Left hindlimb (tissue), 1 donor: ENCODE measurements at places on chromosomes 16 and 17.

- no peak for DNase-seq
These were observed 40.3 kb downstream of the ARHGAP17 start for GRCh38 chr16:24974859-24975258.

DNA sequence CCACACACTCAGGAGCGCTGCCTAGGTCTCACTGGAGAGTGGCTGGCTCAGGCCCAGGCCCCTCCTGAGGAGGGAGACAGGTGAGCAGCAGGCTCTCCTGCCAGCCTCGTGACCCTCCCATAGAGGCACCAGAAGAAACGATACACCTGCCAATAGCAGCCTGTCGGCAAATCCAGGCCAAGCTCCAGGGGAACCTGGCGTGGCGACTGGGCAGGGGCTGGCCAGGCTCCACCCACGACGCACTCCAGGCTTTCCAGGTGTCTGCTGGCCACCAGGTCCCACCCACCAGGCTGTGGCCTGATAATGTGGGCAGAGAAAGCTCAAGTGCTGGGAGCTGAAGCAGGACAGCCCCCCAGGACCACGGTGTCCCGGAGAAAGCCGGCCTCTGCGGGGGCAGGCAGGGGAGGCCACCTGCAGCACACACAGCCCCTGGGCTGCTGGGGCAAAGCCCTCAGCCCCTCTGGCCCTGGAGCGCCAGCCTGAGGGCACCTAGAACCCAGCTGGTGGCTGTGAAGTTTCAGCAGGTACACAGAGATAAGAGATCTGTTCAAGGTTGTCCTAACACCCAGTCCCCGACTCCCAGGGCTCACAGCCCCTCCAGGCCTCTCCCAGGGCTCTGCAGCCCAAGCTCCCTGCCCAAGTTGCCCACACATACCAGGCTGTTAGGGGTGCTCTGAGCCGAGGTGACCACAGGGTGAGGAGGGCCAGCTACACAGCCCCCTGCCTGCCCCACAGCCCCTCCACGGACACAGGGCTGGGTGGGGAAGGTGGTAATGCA lies 2.4 kb downstream of the PGAP6 start:
- no peak for DNase-seq

GRCh38 chr16:57649846-57650245 lies 18.3 kb upstream of the ADGRG3 start:
- no peak for DNase-seq

GRCh38 chr17:38464251-38464722 lies 36.0 kb downstream of the ARHGAP23 start:
- peak; percentile 81 for DNase-seq

- DNase-seq: no peak
These were observed 45.4 kb upstream of the RASD1 start for GRCh38 chr17:17541640-17542001.

DNA sequence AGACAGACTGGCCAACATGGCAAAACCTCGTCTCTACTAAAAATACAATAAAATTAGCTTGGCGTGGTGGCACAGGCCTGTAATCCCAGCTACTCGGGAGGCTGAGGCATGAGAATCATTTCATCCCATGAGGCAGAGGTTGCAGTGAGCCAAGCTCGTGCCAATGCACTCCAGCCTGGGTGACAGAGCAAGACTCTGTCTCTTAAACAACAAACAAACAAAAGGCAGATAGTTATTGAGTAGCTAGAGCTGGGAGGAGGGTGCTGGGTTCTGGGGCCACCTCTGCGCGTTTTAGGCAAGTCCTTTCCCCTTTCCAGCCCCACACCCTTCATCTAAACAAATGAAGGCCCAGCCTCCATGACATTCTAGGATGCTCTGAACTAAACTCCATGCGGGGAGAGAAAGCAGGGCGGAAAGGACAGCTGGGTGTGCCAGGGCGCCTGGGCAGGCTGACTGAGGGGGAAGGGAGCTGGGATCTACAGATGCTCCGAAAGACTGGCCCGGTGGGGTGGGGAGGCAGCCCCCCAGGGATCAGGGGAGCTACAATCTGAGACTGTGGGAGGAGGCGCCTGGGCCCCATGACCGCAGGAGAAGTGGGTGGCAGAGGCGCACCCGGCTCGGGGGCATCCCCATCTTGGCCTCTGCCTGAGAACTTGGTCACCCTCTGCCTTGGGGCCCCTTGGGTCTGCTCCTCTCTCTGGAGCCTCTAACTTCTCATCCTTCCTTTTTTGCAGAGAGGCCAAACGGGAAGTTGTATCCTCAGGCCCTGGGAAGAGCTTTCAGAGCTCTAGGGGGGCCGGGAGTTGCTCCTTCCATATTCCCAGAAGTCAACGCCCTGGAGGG lies 910 bp downstream of the ITGAL start:
- DNase-seq: no peak

DNA sequence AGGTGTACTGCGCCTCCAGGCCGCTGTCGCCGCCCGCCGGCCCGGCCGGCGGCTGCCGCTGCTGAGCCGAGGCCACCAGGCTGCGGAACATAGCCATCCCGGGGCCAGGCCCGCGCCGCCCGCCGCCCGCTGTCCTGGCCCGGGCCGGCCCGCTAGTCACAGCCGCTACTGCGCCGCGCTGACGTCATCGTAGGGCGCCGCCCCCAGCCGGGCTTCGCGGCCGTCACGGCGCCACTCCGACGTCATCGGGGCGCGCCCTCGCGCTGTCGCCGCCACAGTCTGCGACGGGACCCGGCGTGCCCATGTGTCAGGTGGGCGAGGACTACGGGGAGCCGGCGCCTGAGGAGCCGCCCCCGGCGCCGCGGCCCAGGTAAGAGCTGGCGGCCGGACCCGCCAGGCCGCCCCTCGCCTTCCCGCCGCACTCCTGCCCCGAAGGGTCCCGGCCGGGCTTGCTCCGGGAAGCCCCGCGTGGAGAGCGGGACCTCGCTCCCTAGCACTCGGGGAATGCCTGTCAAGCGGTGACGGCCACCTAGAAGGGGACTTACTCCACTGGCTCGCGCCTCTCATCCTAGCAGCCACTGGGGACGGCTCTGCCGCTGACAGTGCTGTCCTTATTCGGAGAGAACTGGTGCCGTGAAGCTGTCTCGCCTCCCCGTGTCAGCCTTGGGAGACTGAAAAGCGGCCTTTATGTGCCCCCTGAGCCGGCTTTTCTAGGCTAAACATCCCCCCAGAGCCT lies at the start of the genes CTU2 and RNF166:
Gene CTU2 (plus strand): TSS at position 275 of the 736 bp plus-strand sequence. CDS start 28 bp downstream, at position 303.
Gene RNF166 (minus strand): TSS at position 180 of the 736 bp plus-strand sequence. CDS start 83 bp downstream, at position 97.
- DNase-seq: peak; percentile 88

DNA sequence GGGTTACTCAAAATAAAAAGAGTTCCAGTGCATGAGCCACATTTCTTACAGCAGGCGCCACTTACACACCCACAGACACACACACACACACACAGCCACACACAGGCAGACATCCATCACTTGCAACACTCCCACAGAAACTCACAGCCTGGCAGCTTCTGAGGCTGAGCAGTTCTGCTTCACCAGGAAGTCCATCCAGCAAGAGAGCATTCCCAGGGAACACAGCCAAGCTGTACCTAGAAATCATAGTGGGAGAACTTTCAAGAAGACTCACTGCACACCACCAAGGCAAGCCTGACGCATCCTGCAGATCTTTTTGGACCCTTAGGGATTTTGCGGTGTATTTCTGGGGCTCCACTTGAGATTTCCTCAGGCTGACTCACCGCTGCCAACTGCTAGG lies 140.9 kb upstream of the WSB1 start:
- no peak for DNase-seq

- DNase-seq: no peak
These were observed 16.2 kb downstream of the MYBBP1A start for GRCh38 chr17:4539025-4539424.

DNA sequence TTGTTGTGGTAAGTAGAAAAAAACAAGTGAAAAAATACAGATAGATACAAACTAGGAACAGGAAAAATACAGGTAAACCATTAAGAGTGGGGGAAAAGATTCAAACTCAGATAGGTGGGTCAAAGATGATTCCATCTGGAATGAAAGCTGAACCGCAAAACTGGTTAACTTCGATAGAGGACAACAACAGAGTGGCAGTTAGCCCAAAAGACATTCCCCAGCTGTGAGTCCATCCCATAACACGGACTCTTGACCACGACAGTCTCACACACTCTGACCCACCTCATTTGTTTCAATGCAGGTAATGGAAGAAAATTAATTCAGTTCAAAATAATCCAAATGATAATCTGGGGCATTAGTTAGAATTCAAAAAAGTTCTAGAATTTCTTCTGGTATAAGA lies 13.5 kb downstream of the ELAC2 start:
- DNase-seq: no peak

DNA sequence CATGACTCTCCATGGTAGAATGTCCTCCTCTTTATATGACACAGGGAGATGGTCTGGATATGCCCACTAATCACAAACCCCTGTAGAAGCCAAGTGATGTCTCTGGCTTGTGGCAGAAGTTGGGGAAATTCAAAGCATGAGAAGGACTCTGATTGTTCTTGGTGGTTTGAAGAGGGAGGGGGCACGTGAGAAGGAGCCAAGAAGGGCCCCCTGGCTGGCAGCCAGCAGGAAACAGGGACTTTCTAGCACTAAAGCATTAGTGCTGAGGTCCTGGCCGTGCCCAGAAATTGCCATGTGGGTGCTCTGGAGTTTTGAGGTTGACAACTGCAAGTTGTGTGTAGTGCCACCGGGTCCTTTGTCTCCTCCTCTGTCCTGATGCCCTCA lies 199.9 kb downstream of the LGALS9B start:
- DNase-seq: no peak

- no peak for DNase-seq
These were observed 42.1 kb upstream of the DLX4 start for GRCh38 chr17:49926886-49927285.

- DNase-seq: peak; percentile 72
These were observed 675 bp downstream of the RNF213 start for GRCh38 chr17:80261159-80261894.

- DNase-seq: peak; percentile 69
These were observed 15.9 kb downstream of the ARHGAP23 start for GRCh38 chr17:38444151-38444550.

GRCh38 chr17:40399185-40399584 lies 18.5 kb downstream of the TOP2A start:
- DNase-seq: no peak

DNA sequence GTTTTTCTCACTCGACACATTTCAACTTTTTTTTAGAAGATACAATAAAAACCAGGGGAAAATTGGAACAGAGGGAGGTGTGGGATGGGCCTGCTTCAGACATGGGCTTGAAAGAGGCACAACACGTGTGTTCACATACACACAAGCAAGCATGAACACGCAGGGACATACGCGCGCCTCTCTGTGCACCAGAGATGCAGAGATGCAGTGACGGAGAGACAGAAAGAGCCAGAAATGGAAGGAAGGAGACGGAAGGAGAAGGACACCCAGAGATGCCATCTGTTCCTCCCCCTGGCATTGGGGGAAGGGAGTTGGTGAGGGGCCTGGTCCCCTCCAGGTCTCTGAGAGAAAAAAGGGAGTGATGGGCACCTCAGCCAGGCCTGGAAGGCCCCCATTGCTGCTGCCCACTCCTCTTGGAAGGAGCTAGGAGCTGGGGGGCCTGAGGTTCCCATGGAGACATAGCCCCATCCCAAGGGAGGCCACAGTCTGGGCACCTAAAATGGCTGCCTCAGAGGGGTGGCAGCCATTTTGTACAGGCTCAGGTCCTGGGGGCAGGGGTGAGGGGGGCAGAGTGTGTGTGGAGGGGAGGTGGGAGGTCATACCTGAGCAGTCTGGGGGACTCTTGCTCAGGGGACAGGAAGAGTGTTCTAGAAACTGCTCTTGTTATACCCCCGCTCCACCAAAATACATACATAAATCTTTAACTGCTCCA lies 3.8 kb upstream of the NEUROD2 start:
- DNase-seq: no peak

DNA sequence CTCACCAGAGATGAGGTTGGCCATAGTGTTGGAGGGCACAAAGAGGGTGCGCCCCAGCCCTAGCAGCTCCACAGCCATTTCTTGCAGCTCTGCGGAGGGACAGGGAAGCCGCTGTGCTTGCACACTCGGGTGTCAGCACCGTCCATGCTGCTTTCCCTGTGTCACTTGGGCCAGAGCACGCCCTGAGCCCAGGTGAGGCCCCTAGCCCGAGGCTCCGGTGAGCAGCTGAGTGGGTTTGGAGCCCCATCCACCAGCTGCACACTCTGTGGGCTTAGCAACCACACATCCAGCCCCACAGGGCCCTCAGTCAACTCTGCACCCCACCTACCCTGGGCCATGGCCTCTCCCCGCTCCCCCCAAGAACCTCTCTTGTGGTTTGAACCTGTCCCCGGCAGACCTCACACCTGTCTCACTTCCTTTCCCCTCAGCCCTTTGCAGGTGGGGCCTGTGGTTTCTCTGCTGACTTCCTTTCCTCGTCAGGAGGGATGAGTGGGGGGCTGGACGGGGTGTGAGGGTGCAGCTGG lies 20.7 kb downstream of the TMEM235 start:
- peak; percentile 27 for DNase-seq

DNA sequence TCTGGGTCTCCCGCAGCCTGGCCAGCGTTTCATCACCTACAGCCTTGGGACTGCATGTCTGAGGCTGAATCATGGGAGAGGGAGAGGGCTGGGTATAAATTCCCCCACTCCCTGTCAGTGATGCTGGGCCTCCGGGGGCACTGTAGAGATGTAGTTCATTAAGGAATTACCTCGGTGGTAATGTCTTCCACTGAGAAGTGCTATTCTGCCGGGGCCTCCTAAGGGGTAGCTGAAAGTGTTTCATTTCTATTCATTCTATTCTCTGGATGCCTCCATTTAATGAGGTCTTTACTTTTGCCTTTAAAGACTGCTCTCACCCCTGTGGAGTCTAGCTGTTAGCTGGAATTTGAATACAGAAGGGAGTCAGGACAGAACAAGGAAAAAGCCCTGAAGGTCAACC lies 116.4 kb upstream of the HS3ST4 start:
- no peak for DNase-seq

DNA sequence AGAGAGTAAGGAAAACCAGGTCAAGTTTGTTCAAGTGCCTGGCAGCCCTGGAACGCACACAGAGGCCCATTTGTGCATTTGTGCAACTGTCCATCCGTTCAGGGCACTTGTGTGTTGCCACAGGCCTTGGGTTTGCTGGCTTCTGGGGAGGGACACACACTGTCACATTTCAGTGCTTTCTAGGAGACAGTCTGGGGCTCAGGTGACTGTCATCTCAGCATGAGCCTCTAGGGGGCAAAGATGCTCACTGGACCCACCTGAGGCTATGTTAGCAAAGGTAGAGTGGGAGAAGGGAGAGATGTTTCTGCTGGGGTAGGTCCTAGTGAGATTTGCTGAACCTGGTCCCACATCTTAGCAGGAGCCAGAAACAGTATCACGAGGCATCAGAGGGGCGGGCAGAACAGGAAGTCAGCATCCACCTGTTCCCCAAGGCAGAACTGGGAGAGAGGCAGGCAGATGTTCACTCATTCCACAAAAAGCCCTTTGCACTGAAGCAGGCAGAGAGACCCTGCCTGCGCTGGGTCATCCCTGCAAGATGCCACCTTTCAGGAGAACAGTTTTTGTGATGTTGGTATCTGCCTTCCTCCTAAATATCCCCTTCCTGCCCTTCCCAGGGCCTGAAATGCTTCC lies 48.5 kb downstream of the RAI1 start:
- DNase-seq: no peak
